Aortic smooth muscle cell (primary cell): ENCODE measurements at places on chromosomes 4 and X. TPM values are rescaled to one million over a fixed set of nuclear protein-coding genes. Genes with fewer than 3 reads are reported as not detected.

FRMPD4 gene
- 0.13 and 0.19 TPM in 2 replicates for total RNA-seq

RGN gene
- total RNA-seq = 7.3 and 17.0 TPM in 2 replicates

FAM149A gene
- total RNA-seq = 13.9 and 17.7 TPM in 2 replicates

TCEAL1 gene
- 32.8 and 36.5 TPM in 2 replicates for total RNA-seq

CPLX1 gene
- not detected in 2 replicates for total RNA-seq

TBC1D19 gene
- 30.8 and 61.4 TPM in 2 replicates for total RNA-seq

VSIG4 gene
- total RNA-seq = not detected in 2 replicates

BEX2 gene
- 0.68 and 0.79 TPM in 2 replicates for total RNA-seq

C4orf51 gene
- not detected in 2 replicates for total RNA-seq

CYTL1 gene
- total RNA-seq = 4.3 and 41.5 TPM in 2 replicates

LAMP2 gene
- 147 and 170 TPM in 2 replicates for total RNA-seq

GPR173 gene
- total RNA-seq = 1.2 and 1.7 TPM in 2 replicates

PRR27 gene
- not detected in 2 replicates for total RNA-seq

ZAR1 gene
- total RNA-seq = 0.06 TPM in 1 of 2 replicates, not detected in the other

EDA gene
- 0.62 and 0.79 TPM in 2 replicates for total RNA-seq

COL4A5 gene
- 53.1 and 70.9 TPM in 2 replicates for total RNA-seq

ASB9 gene
- total RNA-seq = 1.6 and 2.6 TPM in 2 replicates

NSUN7 gene
- 0.12 TPM in 1 of 2 replicates, not detected in the other for total RNA-seq

ZNF711 gene
- 0.13 and 0.19 TPM in 2 replicates for total RNA-seq

ZCCHC18 gene
- 0.12 and 0.26 TPM in 2 replicates for total RNA-seq

S100P gene
- not detected in 2 replicates for total RNA-seq

COL4A6 gene
- total RNA-seq = 4.4 and 7.3 TPM in 2 replicates

RBM46 gene
- total RNA-seq = under 0.01 TPM in 1 of 2 replicates, not detected in the other

MAGED4B gene
- 3.5 and 4.5 TPM in 2 replicates for total RNA-seq

GABRE gene
- total RNA-seq = 10.7 and 43.3 TPM in 2 replicates

DNAAF6 gene
- not detected in 2 replicates for total RNA-seq

TAF7L gene
- 0.25 and 0.26 TPM in 2 replicates for total RNA-seq
